Activated CD4-positive, alpha-beta T cell treated with anti-CD3 and anti-CD28 coated beads for 36 hours (primary cell): ENCODE measurements at places on chromosomes 16 and 17. TPM values are rescaled to one million over a fixed set of nuclear protein-coding genes. Genes with fewer than 3 reads are reported as not detected.

- no peak for DNase-seq
- H3K4me1 ChIP-seq: no peaks in the 10 kb centered on the region
- H3K36me3 ChIP-seq: no peaks in the 10 kb centered on the region
- peaks cover 16% of the 10 kb centered on the region for H3K27me3 ChIP-seq
- no peak overlapping the region for H3K27ac ChIP-seq
Observed at GRCh38 chr17:8700546-8700945, 44.1 kb downstream of the CCDC42 start.

DNA sequence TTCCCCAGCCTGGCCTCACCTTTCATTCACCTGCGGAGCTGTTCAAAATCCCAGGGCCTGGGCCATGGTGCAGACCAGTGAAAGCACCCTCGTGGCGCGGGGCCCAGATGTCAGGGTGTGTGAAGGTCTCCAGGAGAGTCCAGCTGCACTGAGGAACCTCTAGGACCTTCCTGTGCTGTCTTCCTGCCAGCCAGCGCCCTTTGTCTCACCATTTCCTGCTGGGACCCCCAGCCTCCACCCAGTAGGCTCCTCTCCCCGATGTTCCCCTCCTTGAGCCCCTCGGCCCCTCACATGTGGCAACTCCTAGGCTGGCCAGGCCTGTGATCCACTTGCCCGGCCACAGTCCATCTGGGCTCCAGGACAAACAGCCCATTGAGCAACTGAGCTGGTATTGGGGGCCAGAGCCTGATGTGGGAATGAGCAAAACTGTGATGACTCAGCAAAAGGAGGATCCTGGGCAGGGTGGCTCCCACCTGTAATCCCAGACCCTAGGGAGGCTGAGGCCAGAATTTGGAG is 677 bp downstream of the SULT1A2 start:
- H3K4me3 ChIP-seq: no peak overlapping the region
- no peak for DNase-seq
- peaks cover 5% of the 10 kb centered on the region for H3K36me3 ChIP-seq
- no peaks in the 10 kb centered on the region for H3K4me1 ChIP-seq
- no peaks in the 10 kb centered on the region for H3K27me3 ChIP-seq
- no peak overlapping the region for H3K27ac ChIP-seq

DNA sequence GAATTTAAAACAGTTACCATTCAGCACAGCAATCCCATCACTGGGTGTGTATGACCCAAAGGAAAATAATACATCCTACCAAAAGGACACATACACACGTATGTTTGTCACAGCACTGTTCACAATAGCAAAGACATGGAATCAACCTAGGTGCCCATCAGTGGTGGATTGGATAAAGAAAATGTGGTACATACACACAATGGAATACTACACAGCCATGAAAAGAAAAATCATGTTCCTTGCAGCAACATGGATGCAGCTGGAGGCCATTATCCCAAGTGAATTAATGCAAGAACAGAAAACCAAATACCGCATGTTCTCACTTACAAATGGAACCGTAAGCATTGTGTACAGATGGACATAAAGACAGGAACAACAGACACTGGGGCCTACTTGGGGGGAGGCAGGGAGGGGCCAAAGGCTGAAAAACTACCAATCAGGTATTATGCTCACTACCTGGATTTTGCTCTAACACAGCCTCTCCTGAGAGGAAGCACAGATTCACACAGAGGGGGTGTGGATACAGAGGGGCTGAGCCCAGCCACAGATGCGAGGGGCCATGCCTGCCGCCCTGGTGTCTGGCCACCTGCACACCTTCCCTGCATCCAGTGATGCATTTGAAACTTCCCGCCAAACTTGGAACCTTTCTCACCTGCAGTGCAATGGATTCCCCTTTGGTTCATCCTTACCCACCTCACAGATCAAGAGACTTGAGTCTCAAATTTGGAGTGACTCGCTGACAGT is 55.9 kb downstream of the USP22 start:
- H3K36me3 ChIP-seq: no peaks in the 10 kb centered on the region
- no peak for DNase-seq
- no peak overlapping the region for H3K27ac ChIP-seq

GRCh38 chr17:57624386-57624785 is 120.7 kb downstream of the CCDC182 start:
- no peak for DNase-seq
- H3K4me3 ChIP-seq: no peak overlapping the region
- no peaks in the 10 kb centered on the region for H3K27me3 ChIP-seq
- H3K27ac ChIP-seq: no peak overlapping the region

ZNF174 gene
- total RNA-seq: 9.5 TPM

GGT6 gene
- not detected for total RNA-seq
